ENCODE measurements at places on chromosomes 3 and 15. TPM values are rescaled to one million over a fixed set of nuclear protein-coding genes. Genes with fewer than 3 reads are reported as not detected.

DNA sequence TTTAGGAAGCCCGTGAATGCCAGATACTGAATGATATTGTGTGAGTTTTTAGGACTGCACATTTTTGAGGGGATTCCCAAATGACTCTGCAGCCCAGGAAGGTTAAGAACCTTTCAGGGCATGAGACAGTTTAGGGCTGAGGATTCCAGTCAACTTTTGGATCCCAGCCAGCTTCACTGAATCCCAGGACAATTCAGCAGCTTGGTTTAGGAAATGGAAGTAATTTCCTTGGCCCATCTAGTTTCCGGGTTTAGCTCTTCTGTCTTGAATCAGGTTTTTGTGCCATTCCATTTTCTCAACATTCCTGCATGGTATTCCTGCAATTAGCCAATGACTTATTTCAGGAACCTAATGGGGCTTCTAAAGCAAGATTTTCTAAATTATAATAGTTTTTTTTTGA, 253.9 kb downstream of the LSAMP start:
- no peak for DNase-seq

UROC1 gene
- total RNA-seq, result not detected

FGD5 gene
- total RNA-seq, result 15.8 TPM

DNA sequence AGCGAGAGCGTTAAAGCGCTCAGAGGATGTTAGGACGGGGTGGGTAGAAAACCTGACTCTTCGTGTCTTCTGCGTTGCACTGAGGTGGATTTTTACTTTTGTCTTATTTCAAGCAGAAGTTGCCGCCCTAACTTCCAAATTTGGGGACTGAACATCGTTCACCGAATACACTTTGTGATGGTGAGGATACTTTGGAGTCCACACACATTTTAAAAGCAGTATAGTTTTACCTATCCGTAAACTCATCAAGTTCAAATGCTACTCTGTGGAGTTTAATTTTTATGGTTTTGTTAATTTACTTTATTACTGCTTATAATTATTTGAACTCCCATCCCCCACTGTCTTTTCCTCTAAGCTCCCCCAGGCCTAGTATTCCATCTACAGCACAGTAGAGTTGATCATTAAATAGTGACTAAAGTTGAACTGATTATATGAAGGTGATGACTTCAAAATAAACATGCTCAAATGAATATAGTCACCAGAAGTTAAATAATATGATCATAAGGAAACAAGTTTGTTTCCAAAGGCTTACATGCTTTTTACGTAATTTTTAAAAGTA, 617 bp upstream of the EOGT start:
- DNase-seq, result no peak

GRCh38 chr3:197027151-197027895, 2.3 kb downstream of the MELTF start:
- DNase-seq, result no peak

DNA sequence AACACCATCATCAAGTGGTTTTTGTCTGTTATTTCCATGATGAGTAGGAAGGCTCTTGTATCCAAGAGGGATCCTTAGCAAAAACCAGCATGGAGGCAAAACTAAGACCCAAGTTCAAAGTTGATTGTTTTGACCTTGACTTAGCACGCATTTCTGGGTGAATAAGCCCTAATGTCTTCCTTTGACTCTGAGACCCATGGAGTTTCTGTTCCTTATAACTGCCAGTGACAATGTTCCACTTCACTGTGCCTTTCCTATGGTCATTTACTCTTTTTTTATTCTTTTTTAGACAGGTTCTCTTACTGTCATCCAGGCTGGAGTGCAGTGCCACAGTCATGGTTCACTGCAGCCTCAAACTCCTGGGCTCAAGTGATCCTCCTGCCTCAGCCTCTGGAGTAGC, 118.2 kb upstream of the MRPL3 start:
- no peak for DNase-seq

KBTBD12 gene
- total RNA-seq, result not detected

DNA sequence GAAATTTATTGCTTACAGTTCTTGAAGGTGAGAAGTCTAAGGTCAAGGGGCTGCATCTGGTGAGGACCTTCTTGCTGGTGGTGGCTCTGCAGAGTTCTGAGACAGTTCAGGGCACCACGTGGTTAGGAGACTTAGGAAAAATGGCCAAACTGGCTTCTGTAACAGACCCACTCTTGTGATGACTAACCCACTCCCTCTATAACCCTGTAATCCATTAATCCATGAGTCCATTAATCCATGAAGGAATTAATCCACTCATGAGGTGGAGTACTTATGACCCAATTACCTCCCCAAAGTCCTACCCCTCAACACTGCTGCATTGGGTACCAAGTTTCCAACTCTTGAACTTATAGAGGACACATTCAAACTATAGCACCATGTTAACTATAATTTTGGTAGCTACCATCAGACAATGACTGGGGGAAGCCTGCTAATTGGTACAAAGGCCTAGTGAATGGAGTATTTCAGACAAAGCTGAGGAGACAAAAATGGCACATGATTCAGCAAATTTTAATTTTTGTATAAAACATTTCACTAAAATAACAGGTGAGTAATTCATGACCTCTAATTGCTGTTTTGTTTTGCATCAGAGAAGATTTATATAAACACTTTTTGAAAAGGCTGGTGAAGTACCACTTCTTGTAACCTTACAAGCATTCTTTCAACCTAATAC, 374.1 kb upstream of the TBL1XR1 start:
- DNase-seq, result no peak

- no peak for DNase-seq
Observed at GRCh38 chr3:157353652-157354051, 83.0 kb upstream of the PTX3 start.

DNA sequence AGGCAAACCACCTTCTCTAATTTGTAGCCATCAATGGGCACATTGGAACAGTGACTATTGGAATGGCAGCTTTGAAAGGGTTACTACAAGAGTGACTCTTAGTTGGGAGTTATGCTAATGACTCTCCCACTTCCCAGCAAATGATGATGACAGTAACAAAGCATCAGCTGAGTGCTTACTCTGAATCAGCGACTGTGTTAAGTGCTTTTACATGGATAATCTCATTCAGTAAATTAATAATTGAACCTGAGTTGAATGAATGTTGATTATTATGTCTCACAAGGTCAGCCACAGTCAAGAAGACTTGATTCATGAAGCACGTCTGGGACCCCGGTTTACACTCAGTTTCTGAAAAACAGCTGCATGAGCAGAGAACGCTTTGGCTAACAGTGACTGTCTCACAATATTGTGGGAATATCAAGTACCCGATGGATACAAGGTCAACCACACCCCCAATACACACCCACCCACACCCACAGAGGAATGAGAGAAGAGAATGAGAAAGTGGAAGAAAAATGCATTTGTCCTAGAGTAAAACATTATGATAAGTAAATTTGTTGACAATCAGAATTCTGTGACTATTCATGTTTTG, 242.0 kb upstream of the FEZF2 start:
- no peak for DNase-seq

DNA sequence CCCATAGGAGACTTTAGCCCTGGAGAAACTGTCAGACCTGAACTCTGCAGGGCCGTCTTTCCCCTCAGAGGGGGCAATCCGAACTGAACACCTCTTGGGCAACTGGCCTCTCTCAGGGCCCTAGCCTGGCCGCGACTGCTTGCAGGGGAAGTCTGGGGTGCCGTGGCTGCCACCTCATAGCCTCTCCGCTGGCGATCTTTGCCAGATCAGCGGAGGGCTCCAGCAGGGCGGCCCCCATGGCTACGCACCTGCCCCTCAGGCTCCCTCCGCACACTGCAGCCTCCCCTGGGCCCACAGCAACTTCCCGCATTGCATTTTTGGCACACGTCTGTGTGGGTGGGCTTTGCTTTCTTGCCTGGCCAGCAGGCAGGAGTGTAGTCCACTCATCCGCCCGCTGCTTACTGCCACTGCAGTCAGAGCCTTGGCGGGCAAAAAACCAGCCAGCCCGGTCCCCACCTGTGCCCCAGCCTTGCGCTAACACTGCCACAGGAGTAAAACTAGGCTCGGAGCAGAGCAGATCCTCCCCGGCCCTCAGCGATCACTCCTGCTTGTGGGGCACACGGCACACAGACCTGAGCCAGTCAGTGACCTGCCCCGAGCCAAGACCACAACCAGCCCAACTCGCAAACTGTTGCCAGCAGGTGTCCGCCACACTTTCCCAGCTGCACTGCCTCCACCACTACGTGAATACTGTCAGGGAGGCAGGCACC, 266.8 kb upstream of the CBLB start:
- no peak for DNase-seq

DNA sequence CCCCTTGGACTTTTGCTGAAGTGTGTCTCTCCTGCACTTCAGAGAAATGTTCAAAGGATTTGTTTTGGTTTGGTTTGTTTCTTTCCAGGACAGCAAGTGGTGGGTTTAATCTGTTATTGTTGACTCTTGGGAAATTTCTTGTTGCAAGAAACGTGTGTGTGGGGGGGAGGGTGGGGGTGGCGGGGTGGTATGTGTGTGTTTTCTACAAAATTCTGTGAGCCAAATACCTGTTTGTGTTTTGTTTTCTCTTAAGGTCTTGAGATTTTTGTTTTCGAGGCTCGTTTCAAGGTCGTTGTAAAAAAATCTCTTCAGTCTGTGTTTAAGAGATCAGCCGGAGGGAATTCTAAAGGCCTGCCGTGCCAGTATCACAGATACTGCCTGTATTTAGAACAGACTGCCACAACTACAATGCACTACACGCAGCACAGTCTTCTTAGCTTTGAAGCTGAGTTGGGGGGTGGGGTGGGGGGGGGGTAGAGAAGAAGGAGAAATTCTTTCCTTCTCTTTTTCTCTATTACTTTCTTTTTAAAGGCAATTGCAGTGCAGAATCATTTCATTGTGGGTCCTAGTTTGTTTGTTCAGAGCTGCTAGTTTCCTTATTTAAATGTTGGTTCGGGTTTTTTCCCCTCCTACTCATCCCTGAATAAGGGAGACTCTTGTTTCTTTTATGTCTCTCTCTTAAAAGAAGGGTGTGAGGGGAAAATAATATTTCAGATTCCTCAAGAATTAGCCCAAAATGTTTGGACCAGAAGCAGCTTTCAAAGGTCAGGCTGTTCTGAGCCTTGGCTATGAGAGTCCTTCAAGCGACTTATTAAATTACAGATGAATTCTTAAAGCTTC, 1.4 kb upstream of the BCL6 start:
- no peak for DNase-seq

GRCh38 chr3:5784690-5785089, 597.2 kb downstream of the EDEM1 start:
- no peak for DNase-seq

DNA sequence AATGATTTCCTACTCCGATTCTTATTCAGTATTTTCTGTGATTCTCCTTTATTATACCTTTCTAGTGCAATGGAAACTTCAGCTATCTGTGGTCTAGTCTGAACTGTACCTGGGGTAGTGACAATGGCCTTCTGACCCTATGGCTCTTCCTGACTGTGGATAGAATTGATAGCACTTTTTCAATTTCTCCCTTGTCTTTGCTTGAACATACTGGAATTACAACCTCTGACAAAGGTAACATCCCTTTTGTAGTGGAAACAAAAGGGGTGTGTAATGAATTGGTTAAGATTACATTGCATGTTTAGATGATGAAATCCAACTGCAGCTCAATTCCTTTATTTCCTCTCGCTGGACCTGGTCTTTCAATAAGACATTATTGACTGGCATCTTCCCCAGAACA, 21.0 kb upstream of the SOX2 start:
- DNase-seq, result no peak

GRCh38 chr3:12655701-12656100, 8.2 kb downstream of the RAF1 start:
- no peak for DNase-seq

GRCh38 chr3:71208211-71209095, 375.1 kb downstream of the FOXP1 start:
- no peak for DNase-seq

FOXL2NB gene
- not detected for total RNA-seq

GRCh38 chr3:71369701-71370391, 213.7 kb downstream of the FOXP1 start:
- DNase-seq, result no peak

GRCh38 chr3:169148448-169149348, 514.8 kb downstream of the MECOM start:
- DNase-seq, result no peak

GRCh38 chr3:25142609-25143355, 285.3 kb upstream of the RARB start:
- no peak for DNase-seq

DNA sequence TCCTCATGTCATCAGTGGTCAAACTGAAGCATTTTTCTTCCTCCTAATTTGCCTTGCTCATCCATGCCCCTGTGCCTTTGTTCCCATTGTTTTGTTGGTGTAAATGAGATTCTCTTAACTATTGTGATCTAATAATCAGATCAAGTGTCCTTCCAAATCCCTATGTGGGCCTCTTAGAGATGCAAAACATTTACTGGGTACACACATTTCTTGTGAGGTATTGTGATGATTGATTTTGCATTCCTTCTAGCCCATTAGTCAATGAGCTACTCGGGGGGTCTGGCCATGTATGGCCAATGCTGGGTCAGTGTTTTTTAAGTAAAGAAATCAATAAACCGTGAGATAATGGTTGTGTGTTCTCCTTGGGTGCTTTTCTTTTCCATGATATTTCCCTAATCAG, 580.4 kb downstream of the VGLL3 start:
- no peak for DNase-seq

THPO gene
- not detected for total RNA-seq

ZNF860 gene
- 4.4 TPM for total RNA-seq

- DNase-seq, result no peak
Observed at GRCh38 chr3:141184430-141184829, 47.2 kb upstream of the PXYLP1 start.

- DNase-seq, result no peak
Observed at GRCh38 chr3:116386168-116386567, 59.1 kb downstream of the LSAMP start.

DNA sequence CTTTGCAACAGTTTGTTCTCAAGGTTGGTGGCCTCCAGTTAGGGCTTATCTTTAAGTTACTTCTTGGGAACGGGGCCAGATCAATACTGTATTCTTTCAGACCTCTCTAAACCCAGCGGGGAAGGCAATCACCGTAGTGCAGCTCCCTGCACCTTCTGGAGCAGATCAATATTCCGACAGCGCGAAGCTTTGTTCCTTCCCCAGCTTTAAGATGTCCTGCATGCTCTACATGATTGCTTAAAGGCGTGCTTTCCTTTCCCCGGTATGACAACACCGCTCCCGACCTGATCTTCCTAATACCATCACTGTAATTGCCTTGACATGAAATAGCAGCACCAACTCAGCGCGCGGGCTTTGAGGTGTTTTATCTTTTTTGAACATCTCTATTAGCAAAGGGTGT, 755.2 kb downstream of the NR2F2 start:
- no peak for DNase-seq

CPB1 gene
- total RNA-seq, result 9.9 TPM

DNA sequence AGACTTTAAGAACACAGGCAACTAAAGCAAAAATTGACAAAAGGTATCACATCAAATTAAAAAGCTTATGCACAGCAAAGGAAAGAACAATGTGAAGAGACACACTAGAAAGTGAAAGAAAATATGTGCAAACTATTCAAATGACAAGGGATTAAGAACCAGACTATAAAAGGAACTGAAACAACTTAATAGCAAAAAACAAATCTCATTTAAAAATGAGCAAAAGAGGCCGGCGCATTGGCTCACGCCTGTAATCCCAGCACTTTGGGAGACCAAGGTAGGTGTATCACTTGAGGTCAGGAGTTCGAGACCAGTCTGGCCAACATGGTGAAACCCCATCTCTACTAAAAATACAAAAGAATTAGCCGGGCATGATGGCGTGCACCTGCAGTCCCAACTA, 14.4 kb downstream of the NGLY1 start:
- DNase-seq, result no peak

RHOV gene
- total RNA-seq, result 5.9 TPM

GRCh38 chr3:159486580-159486979, 502.1 kb upstream of the IL12A start:
- DNase-seq, result no peak

- no peak for DNase-seq
Observed at GRCh38 chr3:168097381-168097780, 1.7 kb upstream of the GOLIM4 start.
